ENCODE measurements at places on chromosomes 2 and 18. TPM values are rescaled to one million over a fixed set of nuclear protein-coding genes. Genes with fewer than 3 reads are reported as not detected.
A peak's percentile ranks its signal among the peaks of the same experiment; 100 is the strongest.

Gene UGT1A3
- total RNA-seq = not detected

Gene RAB6C
- total RNA-seq = not detected

Gene LDLRAD4
- total RNA-seq = not detected

Gene TRIM43
- 6.3 TPM for total RNA-seq

Gene GLI2
- not detected for total RNA-seq

Gene ASB18
- not detected for total RNA-seq

Gene RPRD1A
- 56.8 TPM for total RNA-seq

Gene TRIM54
- not detected for total RNA-seq

Gene KCNE4
- not detected for total RNA-seq

Gene MC5R
- total RNA-seq = not detected

Gene CAVIN2
- 3.2 TPM for total RNA-seq

Gene SERPINB4
- total RNA-seq = not detected

Gene ICA1L
- 15.5 TPM for total RNA-seq

GRCh38 chr2:151520976-151521375 is 111.3 kb downstream of the RIF1 start:
- no peak for DNase-seq

DNA sequence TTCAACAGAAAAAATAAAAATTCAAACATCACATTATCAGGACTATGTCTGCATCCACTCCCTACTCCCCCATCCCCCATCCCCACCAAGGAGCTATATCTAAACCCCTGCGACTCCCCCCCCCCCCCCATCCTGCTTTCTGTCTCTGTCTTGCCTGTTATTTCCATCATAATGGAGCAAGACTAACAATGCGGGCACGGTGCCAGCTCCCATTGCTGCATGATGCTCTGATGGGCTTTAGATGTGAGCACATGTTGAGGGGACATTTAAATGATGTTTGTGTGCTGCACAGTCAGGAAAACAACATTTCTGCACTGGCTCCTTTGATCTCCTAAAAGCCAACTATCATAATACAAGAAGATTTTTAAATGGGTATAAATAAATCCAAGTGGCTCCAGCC is 644.2 kb upstream of the SETBP1 start:
- DNase-seq = no peak

GRCh38 chr2:85780316-85781012 is 26.7 kb downstream of the ATOH8 start:
- DNase-seq = no peak

- DNase-seq = no peak
These were observed 22.4 kb downstream of the NLRC4 start for GRCh38 chr2:32242331-32242730.

- no peak for DNase-seq
These were observed 30.4 kb downstream of the UPP2 start for GRCh38 chr2:158131919-158132566.

GRCh38 chr2:45782986-45783385 is 131.5 kb downstream of the PRKCE start:
- peak; percentile 40 for DNase-seq

- peak; percentile 31 for DNase-seq
These were observed 19.0 kb downstream of the DYNC1I2 start for GRCh38 chr2:171706152-171706803.

- no peak for DNase-seq
These were observed 860.1 kb downstream of the BCL11A start for GRCh38 chr2:59693231-59693959.

DNA sequence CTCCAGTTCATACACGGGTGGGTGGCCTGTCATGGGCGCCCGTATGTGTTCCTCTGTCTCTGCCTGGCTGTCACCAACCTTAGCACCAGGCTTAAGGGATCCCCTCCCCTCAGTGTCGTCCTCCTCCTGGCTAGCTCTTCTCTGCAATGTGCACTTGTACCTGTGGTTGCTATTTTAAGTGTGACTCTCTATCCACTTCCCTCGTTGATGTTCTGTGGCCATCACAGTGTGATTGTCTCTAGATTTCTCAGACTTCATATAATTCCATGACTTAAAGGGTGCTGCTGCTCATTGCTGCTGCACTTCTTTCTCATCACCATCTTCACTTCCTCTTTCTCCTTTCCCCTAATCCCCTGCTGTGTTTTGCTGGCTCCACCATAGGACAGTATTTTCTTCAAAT is 143.4 kb downstream of the EML6 start:
- no peak for DNase-seq

DNA sequence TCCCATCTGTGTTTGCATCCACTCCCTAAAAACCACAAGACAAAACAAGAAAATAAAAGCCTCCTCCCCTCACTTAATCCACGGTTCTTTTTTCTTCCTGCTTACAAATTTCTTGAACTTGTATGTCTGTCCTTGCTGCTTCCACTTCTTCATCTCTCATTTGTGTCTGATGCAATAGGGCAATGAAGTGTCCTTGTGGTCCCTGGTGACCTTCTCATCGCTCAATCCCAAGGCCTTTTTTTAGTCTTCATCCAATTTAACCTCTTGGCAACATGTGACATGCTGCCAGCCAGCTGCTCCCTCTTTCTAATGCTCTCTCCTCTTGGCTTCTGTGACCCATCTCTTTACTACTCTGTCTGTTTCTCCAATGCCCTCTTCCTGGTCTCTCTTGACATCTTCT is 87.6 kb downstream of the SEMA4F start:
- no peak for DNase-seq

DNA sequence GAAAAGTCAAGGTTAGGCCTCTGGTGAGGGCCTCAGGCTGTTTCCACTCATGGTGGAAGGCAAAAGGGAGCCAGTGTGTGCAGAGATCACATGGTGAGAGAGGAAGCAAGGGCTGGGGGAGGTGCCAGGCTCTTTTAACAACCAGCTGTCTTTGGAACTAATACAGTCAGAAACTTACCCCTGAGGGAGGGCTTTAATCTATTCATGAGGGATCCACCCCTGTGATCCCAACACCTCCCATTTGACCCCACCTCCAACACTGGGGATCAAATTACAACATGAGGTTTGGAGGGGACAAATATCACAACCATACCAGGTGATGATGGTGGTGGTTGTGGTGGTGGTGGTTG is 10.9 kb downstream of the POLI start:
- no peak for DNase-seq

DNA sequence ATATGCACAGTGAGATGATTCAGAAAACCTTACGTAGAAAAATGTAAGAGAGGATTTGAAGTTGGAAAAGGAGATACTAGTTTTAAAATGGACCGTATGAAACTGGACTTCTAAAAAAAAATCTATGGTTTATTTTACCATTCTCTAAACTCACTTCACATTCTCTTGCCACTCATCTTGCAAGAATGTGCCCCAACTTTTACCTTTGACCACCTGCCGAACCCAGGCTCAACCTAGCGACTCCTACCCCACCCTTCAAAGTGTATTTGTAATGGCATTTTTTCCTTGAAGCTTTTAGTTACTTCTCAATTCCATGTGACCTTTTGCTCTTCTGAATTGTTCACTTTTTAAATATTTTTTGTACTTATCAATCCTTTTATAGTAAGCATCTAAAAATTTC is 160.8 kb downstream of the PHLPP1 start:
- no peak for DNase-seq

DNA sequence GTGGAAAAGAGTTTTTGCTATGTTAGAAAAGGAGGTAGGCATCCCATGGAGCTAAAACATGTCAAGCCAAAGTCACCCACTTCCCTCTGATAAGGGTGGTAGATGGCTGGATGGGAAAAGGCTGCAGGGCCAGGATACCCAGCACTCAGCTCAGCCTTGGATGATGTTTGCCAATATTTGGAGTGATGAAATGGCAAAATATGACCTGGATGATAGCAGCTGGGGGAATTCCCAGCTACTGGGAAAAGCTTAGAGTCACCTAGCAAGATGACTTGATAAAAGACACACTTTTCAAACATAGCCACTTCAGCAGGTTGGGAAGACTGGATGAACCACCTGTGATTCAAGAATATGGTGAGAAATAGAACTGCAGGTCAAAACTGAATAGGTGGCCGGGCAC is 10.1 kb downstream of the RFX8 start:
- no peak for DNase-seq

- DNase-seq = no peak
These were observed 86.1 kb upstream of the PNPT1 start for GRCh38 chr2:55779459-55780421.

DNA sequence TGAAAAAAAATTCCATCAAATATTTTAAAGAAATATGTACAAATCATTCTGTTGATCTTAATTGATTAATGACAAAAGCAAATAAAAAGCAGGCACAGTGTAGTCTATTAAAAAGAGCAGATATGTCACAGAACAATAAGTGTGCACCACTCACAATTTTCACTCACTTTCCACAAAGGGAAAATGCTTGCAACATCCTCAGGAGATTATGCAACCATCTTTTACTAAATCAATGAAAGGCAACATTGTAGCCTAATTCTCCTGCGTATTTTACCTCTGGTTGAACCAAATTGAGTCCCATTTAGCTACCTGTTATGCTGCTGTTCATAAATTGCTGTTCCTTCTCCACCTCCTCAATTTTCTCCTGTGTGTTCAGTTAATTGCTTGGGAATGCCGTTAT is 1346.8 kb upstream of the PIK3C3 start:
- no peak for DNase-seq

- DNase-seq = no peak
These were observed 49.4 kb upstream of the APCDD1 start for GRCh38 chr18:10405014-10405493.

GRCh38 chr2:65402780-65403528 is 29.4 kb downstream of the SPRED2 start:
- DNase-seq = no peak

DNA sequence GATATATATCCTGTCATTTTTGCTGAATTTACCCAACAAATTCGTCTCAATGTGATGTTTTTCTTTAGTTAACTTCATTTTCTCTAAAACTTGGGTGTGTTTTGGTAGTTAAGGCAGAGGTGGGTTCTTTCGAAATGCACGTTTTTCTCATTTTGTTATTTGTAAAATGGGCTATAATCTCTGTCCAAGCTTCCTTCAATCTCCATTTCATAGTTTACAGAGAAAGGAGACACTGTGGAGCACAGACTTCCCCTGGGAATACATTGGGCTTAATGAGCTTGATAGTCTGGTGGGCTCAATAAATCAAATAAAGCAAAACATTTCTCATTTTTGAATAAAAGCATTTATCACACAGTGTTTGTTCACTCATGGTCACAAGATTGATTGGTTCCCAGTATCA is 145.1 kb downstream of the AGPS start:
- no peak for DNase-seq

DNA sequence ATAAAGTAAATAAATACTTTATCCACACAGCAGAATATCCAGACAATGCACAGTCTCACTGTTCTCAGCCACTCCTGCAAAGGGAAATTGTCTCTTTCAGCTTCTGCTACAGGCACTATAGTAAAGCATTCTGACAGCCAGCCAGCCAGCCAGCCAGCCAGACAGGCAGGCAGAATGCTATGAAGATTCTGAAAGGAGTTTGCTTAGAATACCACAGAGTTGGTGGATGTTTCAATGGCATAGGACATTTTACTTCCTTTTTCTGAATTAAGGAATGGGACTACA is 116.1 kb upstream of the CYP26B1 start:
- no peak for DNase-seq

DNA sequence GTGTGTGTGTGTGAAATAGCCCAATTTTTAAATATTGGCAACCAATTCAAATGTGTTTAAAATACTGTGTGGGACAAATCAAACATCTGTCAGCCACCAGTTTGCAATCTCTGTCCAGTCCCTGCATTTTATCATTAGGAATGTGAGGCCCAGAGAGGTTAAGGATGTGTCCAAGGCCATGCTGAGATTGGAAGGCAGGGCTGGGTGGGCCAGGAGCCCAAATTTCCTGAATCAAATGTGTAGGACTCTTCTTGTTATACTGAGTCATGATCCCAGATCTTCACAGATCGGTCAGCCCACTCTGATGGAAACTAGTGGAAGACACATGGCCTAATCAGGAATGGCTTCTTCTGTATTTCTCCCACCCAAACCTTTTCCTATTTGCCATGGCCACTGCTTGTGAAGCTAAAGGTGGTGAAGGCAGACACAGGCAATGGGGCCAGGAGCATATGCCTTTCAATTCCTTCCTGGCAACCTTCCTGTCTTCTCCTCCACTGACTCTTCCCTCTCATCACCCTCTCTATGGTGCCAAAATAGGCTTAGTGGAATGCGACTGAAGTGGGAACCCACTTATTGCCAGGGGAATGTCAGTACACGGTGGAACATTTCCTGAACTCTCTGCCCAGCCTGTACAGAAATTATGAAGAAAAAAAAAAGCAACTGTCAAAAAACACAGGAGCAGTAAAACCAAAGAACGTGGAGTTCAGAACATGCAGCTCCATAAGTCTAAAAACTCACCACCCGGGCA is 35.5 kb downstream of the ZEB2 start:
- DNase-seq = no peak

DNA sequence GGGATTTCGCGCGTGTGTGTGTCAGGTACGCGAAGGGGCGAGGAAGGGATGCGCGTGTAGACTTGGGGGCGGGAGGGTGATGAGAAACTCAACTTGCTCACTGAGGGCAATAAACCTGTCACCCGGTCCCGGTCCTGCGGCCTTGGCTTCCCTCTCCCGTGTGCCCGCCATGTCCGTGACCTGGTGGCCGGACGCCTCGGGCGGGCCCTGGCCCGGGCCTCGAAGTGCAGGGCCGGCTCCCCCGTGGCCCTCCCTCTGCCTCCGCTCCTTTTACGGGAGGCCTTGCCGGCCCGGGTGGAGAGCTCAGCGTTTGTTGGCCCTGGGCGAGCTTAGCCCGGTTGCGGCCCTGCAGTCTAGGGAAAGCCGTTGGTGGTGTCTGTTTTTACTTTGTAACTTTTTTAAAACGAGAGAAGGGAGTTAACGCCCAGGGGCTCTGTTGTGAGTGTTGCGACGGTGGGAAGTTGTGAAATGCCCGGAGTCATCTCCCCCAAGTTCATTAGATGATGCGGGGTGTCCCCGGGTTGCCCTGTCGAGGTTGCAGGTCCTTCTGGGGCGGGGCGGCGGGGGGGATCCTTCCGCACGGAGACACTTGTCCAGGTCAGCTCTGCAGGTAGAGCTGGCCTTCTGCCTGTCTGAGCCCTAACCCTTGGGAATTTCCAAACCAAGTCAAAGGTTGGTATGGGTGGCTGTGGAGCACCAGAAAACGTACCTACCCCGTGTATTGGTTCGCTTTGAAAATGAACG is 883 bp downstream of the SMCHD1 start:
- peak; percentile 8 for DNase-seq

DNA sequence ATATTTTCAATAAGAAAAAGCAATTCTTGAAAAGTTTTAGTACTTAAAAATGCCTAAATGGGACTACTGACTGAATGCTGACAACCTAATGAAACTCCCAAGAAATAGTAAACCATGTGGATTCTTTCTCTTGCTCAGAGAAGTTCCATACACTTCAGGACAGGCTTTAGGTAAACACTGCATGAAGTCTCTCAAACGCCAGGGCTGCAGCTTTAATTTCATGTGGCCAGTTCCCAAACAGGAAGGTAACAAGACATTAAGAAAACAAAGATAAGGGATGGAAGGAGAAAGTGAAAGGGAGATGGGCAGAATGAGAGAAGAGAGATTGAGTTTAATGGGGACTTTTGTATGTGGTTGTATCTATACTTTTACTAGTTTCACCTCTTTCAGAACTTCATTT is 734.7 kb upstream of the PKDCC start:
- no peak for DNase-seq

- no peak for DNase-seq
These were observed 118.8 kb downstream of the MEP1B start for GRCh38 chr18:32308493-32309120.

GRCh38 chr2:7992612-7993602 is 688.9 kb upstream of the ID2 start:
- DNase-seq = no peak
